ELR (cell line): ENCODE measurements at places on chromosomes 3 and 15.
A peak's percentile ranks its signal among the peaks of the same experiment; 100 is the strongest.

- DNase-seq = peak; percentile 22
These were observed 674 bp downstream of the SERP1 start for GRCh38 chr3:150545419-150546225.

DNA sequence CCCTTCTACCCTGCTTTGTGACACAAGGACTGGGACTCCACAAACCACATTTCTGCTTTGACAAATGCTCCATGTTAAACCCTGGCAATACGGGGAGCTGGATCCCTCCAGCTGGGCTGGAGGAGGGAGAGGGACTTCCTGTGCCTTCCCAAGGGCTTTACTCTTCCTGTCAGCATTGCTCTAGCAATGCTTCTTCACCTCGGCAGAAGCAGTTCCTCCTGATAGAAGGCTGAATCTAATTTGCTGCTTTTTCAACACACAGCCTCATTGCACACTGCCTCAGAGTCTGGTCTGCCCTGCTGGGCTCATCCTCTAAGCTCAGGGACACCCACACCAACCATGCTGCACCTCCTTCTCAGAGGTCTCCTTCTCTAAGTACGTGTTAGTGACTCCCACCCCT, 142.8 kb upstream of the SMAD3 start:
- no peak for DNase-seq

DNA sequence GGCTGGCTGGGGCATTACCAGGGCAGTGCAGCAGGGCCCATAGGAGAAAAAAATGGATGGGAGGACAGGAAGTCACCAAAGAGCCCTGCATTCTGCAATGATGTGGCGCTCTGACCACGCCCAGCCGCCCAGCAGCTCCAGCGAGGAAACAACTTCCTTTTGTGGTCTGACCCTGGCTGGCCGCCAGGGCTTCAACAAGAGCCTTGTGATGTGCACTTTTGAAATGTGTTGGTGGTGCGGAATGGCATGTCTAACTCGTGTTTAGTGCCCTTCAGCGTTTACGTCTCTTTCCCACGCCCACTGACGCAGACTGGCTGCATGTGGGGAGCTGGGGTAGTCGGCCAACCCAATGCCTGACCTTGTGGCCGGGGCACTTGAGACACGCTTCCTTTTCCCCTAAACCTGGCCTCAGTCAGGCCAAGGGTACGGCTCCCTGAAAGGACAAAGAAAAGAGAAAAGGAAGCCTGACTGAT, 81.9 kb upstream of the CTNNB1 start:
- peak; percentile 94 for DNase-seq

DNA sequence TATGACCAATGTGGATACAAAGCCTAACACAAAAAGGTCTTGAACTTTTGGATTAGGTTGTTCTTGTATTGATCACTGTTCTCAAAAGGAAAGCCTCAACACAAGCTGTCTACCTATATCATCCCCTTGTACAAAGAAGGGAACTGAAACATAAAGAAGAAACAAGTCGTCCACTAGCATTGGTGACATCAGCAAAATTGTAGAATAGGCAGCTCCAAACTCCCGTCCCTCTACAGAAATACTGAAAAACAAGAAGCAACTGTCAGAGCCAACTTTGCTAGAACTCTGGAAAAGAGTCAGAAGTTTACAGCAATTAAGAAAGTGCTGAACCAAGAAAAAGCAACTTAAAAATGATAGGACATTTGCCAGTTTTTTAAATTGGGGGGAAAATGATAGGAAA, 7.5 kb upstream of the NR1I2 start:
- DNase-seq = no peak

GRCh38 chr15:35256551-35256950, 171.5 kb upstream of the NANOGP8 start:
- no peak for DNase-seq

DNA sequence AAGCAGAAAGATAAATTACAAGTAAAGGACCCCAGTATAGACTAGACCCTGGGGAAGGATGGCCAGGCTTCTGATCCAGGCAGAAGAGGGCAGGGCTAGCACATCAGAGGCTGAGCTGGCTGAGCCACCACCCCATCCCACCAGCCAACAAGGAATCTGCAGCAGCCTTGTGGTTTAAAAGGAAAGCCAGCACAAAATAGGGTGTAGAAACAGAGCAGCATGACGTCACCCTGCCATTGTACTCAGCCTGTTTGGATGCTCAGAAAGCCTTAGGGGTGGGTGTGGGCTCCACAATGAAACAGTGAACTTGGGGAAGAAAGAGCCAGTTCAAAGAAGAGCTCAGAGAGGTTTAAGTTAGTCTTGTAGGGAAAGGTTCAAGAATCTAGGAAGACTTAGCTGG, 28.2 kb downstream of the DUOX1 start:
- DNase-seq = peak; percentile 88

- no peak for DNase-seq
These were observed 11.7 kb downstream of the CHDH start for GRCh38 chr3:53834429-53835095.
